Left cardiac atrium (tissue), 4 donors: ENCODE measurements at places on chromosomes 16 and 17. TPM values are rescaled to one million over a fixed set of nuclear protein-coding genes. Genes with fewer than 3 reads are reported as not detected.

GRCh38 chr17:44536090-44536953, 21.0 kb upstream of the FZD2 start:
- DNase-seq: no peak

- DNase-seq: no peak
These were observed 82.4 kb downstream of the PLCG2 start for GRCh38 chr16:81861503-81861902.

DNA sequence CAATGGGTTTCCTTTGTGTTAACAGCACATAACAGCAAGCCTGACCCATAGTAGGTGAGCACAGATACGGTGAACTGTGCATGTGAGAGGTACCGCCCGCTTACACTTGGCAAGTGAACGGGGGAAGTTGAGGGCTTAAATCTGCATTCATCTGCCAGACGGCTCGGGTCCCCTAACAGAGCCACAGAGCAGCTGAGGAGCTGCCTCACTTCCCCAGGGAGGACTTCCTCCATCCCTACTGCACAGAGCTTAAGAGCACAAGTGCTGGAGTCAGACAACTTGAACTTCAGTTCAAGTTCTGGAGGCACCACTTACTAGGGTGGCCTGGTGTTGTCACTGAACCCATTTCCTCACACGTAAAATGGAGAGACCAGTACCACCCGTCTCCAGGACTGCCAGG, 13.4 kb downstream of the RAB5C start:
- no peak for DNase-seq

GRCh38 chr16:17776888-17777287, 306.1 kb upstream of the XYLT1 start:
- no peak for DNase-seq

DNA sequence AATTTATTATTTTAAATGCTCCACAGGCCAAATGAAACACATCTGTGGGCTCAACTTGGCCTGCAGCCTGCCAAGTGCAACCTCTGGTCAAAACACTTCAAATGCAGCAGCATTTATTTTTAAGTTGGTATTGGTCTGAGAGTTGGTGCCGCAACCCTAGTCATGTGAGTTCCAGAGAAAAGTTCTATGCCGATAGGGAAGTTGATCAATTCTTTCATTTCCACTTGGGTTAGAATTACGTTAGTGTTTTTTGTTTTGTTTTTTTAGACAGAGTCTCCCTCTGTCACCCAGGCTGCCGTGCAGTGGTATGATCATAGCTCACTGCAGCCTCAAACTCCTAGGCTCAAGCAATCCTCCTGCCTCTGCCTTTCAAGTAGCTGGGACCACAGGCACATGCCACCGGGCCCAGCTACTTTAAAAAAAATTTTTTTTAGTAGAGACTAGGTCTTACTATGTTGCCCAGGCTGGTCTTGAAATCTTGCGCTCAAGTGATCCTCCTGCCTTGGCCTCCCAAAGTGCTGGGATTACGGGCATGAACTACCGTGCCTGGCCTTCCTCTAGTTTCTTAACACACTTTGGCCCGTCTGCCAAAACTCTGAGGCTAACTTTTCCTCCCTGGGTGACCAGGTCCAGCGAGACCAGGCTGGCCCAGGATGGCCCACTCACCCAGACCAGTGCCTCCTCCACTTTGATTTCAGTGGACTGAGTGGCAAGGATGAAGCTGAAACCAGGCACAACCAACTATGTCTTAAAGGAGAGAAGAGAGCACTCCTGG, 221.1 kb downstream of the MRTFB start:
- DNase-seq: no peak

DNA sequence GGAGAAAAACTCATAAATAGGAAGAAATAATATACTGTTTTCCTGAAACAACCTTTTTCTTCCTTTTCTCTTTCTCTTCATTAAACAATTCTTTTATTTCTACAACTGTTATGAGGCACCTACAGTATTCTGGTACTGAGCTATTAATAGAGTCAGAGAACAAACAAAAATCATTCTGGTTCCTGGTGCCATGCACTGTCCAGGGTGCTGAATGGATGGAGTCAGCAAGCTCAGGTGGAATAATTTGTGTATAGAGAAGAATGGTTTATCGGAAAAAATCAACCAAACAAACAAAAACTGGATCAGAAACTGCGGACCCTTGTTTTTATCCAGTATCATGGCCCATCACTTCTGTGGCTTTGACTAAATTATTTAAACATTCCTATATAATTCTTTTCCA, 430.3 kb upstream of the GOT2 start:
- DNase-seq: no peak

The CYGB gene
- 45.7 TPM for total RNA-seq

The PNMT gene
- 9.7 TPM for total RNA-seq

The ENPP7 gene
- total RNA-seq: not detected
